Neural progenitor cell (in vitro differentiated cells): ENCODE measurements at places on chromosomes 4 and X.
A peak's percentile ranks its signal among the peaks of the same experiment; 100 is the strongest.

DNA sequence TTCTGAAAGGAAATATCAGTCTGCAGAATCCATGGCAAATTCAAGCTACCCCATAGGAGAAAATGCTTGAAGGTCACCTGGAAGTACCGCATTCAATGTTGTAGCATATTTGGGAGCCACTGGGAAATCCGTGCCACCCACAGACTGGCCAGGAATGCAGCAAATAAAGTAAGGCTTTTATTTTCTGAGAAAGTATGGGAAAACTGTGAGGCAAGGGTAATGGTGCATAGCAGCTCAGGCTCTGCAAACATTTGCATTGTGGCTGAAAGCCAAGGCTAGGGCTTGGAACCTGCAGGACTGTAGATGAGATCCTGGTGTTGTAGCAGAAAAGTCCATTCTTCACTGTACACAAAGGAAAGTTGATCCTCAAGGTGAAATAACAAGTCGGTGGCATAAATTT is 450.9 kb upstream of the NR3C2 start:
- no peak for DNase-seq

DNA sequence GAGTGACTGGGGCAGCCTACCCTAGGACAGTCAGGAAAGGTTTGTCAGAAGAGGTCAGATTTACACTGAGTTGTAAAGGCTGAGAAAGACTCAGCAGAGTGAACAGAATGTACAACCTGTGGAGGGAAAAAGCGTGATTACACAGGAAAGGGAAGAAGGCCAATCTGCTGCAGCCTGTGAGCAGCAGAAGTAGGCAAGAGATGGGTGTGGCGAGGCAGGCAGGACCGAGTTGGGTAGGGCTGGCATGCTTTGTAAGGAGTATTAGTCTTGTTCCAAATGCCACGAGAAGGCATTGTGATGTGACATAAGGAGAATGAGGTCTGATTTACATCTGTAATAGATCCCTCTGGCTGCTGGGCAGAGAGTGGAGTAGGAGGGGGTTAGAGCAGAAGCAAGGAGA is 12.6 kb downstream of the SGMS2 start:
- no peak for DNase-seq

DNA sequence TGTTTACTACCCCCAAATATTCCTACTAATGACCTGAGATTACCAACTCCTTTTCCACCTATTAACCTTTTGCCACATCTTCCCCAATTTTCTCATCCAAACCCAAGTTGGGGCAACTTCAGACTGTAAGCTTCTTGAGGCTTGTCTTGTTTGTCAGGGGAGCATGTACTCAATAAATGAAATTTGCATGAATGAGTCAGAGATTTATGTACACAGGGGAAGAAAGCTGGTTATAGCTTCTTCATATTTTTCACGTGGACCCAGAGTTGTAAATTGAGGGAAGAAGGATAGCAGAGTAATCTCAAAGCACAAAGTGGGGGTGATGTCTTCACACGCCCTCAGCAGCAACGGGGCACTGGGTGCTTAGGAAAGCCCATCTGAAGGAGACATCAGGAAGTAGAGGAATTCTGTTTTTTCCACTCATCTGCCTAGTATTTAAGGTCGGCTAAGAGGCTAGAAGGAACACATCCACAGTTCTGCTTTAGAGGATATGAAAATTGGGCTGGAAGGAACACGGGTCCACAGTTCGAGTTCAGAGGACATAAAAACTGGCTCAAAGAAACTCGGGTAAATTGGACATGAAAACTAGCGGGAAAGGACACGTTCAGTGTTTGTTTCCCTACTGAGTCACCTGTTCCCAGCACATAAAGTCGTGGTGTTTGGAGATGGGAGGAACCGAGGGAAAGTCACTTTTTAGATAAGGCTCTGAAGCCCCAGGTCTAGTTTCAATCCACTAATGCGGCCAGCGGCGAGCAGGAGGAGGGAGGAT is 696 bp upstream of the CA5B start:
- no peak for DNase-seq

DNA sequence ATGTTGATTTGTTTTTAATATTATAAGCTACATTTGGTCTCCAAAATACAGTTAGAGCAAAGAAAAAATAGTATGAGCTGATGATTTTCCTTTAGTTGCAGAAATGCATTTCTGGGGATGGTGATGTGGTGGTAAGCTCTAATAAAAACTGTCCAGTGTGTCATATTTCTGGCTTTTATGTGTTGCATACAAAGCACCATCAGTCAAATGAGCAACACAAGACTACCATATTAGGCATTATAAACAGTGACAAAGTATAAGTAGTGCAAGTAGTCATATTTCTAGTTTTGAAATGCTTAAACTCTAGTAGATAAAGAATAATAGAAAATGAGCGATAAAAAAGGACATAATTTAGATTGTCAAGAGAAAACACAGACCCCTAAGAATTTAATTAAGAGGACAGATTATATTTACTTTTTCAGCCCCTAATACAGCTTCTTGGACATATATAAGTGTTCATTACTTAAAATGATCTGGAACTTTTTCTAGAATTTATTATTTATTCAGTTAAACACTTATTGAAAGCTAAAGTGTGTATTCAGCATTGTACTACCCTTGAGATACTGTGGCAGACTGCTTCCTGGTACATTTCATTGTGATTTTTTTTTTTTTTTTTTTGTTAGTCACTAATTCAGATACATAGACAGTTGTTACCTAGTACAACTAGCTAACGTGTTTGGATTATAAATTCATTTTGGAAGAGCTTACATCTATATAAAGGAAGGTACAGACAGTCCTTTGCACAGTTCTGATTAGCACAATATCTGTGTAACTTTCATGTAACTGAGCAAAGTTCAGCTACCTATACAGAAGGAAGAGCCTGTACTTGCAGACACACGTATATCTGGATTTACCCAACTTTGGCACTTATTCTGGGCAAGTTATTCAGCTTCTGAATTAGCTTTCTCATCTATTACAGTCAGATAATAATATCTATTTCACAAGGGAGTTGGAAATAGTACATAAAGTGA is 22.3 kb downstream of the RAP1GDS1 start:
- DNase-seq: no peak

- no peak for DNase-seq
These were observed 113.2 kb downstream of the ENOX2 start for GRCh38 chrX:130789793-130790192.

DNA sequence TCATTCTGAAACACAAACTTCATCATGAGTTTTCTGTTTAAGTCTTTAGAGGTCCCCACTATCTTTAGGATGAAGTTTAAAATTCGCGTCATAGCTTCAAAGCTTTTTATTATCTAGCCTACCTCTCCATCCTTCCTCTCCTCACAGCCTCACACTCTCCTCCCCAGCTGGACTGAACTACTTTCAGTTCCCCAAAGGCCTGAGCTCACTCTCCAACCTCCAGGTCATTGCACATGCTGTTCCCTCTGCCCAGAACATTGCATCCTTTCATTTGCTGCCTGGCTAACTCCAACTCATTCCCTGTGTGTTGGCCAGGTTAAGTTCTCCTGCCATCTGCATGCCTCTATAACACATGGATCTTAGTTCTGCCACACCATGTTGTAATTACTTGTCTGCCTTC is 2.9 kb upstream of the OTUD5 start:
- DNase-seq: no peak

DNA sequence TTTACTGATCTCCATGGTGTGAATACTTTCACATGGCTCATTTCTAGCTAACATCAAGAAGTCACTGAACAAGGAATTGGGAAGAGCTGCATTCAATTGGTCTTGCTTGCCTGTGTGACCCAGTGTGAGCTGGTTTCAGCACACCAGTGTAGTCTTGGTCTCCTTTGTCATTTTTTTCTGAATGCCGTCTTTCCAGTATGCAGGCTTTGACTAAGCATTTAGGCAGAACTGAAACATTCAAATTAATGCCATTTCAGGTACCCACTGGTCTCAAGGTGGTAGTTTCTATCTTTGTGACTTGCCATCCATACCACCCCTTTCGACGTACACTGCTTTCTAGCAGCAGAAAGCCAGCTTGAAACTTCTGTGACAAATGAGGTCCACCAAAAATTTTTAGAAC is 550.5 kb upstream of the BOD1L1 start:
- DNase-seq: no peak

- no peak for DNase-seq
These were observed 101.2 kb downstream of the SMIM20 start for GRCh38 chr4:26015133-26015651.

DNA sequence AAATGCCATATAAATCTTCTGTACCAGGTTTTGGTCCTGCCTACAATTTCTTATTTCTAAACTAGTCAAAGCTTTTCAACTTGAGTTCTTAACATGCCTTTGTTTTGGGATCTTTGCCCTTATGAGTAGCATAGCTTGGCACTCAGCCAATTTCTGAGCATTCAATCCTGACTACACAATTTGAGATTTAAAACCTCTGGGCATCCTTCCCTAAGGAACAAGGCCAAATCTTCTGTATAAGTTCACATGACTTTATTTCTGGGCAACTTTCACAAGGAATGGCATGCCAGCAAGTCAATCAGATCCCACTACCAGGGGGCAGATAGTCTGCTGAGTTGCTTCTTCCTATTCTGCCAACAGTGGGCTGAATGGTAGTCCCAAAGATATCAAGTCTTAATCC is 254.2 kb downstream of the ADAMTS3 start:
- no peak for DNase-seq

GRCh38 chr4:172871381-172871780 is 297.2 kb upstream of the GALNT7 start:
- no peak for DNase-seq

DNA sequence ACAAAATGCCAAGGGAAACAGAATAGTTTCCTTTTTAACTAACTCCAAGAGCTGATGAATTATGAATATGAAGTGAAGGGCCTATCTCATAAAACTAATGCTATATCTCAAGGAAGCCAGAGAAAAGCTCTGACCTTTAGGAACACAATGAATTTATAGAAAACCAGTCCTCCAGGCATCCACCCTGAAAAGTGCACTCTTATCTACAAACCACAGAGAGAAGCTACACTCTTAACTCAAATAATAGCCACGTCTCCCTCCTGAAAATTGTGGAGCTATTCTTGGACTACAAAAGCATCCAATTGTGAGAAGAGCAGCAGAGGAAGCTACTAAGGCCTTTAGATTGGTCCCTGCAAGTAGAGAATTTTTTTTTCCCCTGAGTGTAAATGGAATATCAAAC is 253.9 kb downstream of the IL15 start:
- DNase-seq: no peak

DNA sequence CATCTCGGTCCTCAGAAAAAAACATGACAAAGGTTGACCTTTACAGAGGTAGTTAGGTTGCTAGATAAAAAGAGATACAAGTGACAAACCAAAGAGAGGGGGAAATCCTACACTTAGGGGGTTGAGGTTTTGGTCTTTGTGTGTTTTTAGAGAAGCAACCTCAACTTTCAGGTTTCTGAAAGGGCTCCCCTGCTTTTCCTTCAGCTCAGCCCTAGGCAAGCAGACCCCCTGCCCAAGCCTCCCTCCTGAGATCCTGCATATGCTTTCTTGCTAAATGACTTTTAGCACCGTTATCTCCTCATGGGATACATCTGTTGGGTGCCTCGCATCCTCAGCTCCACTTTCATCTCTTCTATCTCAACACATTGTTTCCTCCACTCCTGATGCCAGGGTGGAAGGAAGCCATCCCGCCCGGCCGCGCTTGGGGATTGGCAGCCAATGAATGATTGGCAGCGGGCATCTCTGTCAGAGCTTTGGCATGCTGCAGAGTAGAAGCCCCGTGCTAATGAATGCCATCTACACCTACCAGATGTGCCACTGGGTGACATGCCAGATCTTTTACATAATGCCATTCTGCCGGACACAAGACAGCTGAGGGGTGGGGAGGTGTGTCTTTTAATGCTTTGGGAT is 15.0 kb upstream of the PRDM8 start:
- no peak for DNase-seq

DNA sequence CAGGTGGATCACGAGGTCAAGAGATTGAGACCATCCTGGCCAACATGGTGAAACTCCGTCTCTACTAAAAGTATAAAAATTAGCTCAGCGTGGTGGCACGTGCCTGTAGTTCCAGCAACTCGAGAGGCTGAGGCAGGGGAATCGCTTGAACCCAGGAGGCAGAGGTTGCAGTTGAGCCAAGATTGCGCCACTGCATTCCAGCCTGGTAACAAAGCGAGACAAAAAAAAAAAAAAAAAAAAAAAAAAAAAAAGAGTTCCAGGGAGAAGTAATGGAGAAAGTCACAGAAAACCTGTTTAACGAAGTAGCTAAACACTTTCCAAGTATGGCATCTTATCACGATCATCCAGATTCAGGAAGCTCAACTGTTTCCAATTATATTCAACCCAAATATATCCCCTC is 10.9 kb downstream of the KLHL4 start:
- no peak for DNase-seq

DNA sequence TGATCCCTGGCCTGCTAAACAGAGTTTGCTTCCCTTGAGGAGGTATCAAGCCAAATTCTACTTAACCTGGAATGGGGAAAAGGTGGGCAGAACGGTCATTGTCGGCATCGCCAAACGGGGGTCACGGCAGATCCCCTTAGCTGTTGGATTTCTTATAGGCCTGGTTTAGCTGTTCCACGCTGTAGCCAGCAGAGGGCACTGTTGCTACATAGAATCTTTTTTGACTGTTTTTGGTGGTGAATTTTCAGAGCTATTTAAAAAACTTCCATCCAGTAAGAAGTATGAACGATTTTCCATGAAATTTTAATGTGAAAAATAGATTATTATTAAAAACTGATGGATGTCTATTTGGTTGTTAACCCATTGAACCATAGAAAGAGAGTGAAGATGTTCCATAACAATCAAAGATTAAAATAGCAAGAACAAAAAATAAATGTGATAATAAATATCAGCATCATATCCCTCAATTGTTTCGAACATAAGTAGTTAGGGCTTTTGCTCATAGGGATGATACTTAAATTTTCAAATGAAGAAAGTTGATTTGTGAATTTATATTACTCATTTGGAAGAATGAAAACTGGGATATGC is 56.6 kb downstream of the LINC00632 start:
- DNase-seq: peak; percentile 68

DNA sequence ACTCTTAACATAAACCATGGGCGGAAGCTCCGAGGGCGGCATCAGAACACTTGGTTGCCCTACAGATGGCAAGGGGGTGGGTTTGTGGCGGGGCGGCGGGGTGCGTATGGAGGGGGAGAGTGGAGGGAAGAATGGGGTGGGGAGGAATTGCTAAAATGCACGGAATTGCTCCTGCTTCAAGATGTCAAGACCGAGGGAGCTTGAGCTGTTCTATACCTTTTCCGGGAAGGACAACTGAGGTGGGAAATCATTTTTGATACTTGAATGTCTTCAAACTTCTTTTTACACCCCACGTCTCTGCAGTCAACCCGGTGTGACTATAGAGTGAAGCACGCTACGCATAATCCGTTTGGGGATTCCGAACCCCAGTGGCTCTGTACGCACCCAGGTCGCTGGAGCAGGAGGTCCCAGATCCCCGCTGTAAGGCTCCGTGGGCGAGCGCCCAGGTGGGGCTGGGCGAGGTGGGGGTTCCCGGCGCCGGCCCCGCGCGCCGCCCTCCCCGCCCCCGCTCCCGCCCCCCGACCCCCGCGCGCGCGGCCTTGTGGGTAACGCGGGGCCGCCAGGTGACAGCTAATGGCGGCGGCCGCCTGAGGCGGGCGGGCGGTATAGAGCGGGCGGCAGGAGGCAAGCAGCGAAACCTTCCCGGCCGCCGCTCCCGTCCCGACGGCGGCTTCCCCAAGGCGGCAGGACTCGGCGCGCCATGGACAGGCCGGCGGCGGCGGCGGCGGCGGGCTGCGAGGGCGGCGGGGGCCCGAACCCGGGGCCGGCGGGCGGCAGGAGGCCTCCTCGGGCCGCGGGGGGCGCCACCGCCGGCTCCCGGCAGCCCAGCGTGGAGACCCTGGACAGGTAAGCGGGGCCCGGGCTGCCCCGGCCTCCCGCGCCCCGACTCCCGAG is at the start of gene MTMR1:
Gene MTMR1 (plus strand): TSS at position 566 of the 894 bp plus-strand sequence. CDS start 135 bp downstream, at position 701.
- DNase-seq: peak; percentile 68

GRCh38 chrX:108001218-108001814 is 19.1 kb upstream of the TEX13B start:
- DNase-seq: peak; percentile 50
